GM20000 (cell line): ENCODE measurements at places on chromosomes 3 and 15.

- DNase-seq, result no peak
Observed at GRCh38 chr3:61847784-61848462, 286.6 kb downstream of the PTPRG start.

- no peak for DNase-seq
Observed at GRCh38 chr15:44468709-44469385, 41.4 kb downstream of the CTDSPL2 start.

DNA sequence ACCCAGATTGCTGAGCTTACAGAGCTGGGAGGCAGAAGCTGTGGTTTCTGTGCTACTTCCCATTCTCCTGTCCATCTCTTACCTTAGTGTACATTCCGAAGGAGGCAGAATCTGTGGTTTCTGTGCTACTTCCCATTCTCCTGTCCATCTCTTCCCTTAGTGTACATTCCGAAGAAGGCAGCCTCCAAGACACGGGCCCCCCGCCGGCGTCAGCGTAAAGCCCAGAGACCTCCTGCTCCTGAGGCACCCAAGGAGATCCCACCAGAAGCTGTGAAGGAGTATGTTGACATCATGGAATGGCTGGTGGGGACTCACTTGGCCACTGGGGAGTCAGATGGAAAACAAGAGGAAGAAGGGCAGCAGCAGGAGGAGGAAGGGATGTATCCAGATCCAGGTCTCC, 11.2 kb downstream of the NUTM1 start:
- DNase-seq, result no peak

DNA sequence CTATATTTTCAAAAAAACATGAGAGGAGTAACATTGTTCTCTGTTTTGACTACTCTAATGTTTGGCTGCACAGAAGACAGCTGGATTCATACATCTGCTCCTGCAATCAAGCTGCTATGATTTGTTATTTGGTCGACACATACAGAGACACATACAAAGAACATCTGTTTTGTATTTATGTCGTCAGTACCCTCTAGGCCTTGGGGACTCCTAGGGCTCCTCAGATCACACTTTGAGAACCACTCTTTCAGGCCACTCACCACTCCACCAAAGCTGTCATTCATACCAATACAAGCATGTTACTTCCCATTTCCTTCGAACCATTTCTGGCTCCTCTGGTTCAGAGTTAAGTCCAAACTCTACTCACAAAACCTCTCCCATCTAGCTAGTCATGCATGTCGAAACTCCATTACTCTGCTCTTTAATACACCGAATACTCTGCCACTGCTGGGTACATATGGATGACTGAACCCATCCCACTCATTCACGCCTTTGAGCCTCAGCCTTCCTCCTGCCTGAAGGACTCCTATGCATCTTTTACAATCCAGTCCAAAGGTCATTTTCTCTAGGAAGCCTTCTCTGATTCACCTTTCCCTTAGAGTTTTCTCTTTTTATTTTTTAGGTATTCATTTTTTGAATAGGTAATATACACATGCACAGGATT, 102.9 kb upstream of the ARHGEF3 start:
- no peak for DNase-seq

DNA sequence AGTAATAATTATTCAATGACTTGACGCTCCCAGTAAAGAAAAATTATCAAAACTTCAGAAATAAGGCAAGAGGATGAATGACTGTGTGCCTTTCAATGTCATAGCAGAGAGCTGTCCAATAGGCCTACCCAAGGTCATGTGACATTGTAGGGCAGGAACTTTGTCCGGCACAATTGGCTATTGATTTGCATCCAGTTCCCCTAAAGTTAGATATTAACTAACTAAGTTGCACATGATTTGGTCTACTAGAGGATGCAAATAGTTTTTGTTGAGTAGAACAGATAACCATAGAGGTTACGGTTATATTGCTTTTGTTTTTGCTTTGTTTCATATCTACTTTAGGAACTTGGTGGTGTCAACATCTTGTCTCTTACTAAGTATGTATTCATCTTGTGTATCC, 127.9 kb upstream of the PFN2 start:
- no peak for DNase-seq

DNA sequence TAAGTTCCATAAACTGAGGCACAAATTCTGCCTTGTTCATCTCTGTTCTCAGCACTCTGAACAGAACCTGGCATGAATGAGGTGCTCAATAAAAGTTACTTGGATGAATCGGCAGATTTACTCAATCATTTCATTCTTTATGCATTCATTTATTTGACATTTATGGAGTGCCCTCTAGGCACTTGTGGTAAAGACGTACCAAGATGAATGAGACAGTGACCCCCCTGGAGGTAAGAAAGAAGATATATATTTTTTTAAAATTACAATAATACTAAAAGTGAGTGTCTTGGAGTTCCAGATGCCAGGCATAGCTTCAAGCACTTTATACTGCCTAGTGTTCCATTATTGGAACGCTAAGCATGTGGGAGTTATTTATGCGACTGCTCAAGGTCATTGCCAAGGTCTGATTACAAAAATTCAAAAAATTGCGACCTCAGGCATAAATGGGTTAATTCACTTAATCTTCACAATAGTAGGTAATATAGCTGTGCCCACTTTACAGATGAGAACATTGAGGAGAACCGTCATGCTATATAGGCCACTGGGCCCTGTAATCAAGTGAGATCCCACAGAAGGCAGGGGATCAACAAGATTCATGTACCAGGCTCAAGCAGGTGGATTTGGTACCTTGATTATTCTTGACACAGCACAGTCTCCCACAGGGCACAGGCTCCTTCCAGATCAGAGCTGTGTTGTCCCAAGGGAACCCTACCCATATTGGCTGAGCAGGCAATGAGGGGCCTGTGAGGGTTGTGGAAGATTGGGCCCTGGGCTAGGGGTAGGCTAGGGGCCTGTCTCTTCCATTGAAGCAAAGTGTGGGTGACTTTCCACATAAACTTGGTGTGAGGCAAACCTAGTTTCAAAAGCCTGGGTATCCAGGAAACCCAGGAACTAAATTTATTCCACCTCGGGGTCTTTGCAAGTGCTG, 10.7 kb downstream of the XIRP1 start:
- DNase-seq, result peak; percentile 15

- no peak for DNase-seq
Observed at GRCh38 chr3:109430911-109431563, 93.7 kb upstream of the DPPA4 start.

DNA sequence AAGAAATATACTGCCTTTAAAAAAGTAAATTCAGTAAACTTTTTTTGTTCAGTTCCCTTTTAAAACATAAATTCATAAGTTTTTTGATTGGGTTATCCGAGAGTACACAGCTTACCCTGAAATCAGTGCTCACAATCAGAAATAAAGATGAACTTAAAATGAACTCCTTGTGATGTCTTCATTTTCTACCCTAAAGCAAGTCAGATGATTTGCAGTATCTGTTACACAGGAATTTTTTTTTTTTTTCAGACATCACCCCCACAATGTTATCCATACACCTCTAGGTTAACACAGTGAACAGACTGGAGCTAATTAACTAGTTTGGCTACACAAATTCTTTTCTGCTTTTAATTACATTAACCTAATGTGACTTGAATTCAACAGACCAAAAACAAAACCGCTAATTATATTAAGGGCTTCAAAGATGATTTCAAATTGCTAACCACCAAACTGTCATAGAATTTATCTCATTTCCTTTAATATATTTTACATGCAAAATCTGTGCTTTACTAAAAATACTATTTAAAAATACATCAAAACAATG, 1042.0 kb downstream of the ROBO1 start:
- no peak for DNase-seq

DNA sequence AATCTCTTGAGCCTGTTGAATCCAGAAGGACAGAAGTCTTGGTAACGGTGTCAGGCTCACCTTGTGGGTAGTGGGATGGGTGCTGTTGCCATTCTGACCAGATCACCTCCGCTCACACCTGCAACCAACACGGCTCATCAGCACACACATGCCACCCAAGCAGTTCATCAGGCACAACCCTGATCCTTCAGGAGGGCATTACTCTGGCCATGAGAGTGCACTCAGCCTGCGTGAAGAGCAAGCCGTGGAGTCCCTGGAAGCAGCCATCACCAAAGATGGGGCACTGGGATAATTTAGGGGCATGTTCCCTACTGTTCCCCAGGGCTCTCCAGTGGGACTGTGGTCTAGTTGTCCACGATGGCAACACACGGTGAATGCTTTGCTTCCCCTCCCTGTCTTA, 120.5 kb downstream of the SHQ1 start:
- DNase-seq, result no peak

DNA sequence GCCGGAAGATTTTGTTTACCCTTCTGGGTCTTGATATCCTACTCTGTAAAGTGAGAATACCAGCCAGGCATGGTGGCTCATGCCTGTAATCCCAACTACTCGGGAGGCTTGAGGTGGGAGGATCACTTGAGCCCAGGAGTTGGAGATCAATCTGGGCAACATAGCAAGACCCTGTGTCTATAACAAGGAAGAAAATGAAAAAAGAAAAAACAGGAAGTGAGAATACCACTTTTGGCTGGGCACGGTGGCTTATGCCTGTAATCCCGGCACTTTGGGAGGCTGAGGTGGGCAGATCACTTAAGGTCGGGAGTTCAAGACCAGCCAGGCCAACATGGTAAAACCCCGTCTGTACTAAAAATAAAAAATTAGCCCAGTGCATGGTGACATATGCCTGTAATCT, 36.9 kb downstream of the SFMBT1 start:
- DNase-seq, result no peak
